Panc1 (cell line): ENCODE measurements at places on chromosomes 1 and 21. TPM values are rescaled to one million over a fixed set of nuclear protein-coding genes. Genes with fewer than 3 reads are reported as not detected.

GRCh38 chr1:98107256-98107655 is 186.4 kb upstream of the DPYD start:
- no peak for DNase-seq

- DNase-seq, result no peak
Measured at GRCh38 chr1:170853867-170854266, 81.5 kb upstream of the MROH9 start.

- DNase-seq, result no peak
Measured at GRCh38 chr1:66489972-66490601, 43.9 kb upstream of the SGIP1 start.

- DNase-seq, result no peak
Measured at GRCh38 chr21:42258885-42259407, 40.0 kb downstream of the ABCG1 start.

GRCh38 chr1:192256674-192257334 is 60.0 kb upstream of the RGS21 start:
- DNase-seq, result no peak

GRCh38 chr1:19139711-19140110 is 70.4 kb downstream of the UBR4 start:
- DNase-seq, result no peak

- no peak for DNase-seq
Measured at GRCh38 chr1:63319046-63320021, 3.0 kb upstream of the FOXD3 start.

- no peak for DNase-seq
Measured at GRCh38 chr1:227450489-227450888, 112.9 kb upstream of the ZNF678 start.

DNA sequence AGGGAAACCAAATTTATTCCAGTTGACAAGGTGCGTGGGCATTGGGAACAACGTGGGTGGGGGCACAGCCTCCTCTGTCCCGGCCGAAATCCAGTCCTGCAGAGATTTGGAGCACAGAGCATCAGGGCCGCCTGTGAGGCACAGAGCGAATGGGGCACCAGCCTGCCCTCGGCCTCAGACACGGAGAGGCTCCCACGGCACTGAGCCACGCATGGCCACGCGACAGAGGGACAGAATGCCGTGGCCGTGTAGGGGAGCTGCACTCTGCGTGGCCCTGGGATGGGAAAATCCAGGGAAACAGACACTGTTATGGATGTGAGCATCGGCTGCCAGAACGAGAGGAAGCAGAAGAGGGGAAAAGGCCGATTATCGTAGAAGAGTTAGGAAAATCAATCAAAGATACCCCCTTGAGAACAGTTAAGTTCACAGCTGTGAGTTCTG is 13.5 kb upstream of the C1orf159 start:
- no peak for DNase-seq

DNA sequence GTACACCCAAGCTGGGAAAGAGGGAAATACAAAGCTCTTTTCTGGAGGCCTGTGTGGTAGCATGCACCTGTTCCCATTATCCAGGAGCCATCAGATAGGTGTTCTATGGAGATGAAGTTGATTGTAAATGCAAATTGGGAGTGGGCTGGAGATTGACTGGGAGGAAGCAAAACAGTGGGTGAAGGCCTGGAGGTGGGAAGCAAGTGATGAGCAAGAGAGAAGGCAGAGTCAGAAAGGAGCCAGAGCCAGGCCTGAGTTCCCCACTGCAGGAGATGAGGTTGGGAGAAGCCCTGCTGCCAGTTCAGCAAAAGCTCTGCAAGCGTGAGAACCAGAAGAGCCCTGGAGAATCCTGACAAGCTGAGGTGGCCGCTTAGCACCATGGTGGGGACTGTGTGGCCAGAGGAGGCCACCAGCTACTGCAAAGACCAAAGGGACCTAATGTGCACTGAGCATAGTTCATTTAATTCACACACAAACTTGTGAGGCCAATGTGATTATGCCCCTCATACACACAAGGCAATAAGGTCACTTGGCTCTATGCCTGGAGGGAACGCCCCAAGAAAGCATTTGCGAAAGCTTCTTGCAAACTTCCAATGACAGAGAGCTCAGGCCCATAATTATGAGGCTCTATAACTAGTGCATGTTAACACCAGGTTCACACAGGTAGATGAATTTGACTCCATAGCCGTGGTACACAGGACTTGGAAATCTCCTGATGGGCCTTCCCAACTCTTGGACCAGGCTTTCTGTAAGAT is 73.0 kb upstream of the GRIK3 start:
- DNase-seq, result no peak

GRCh38 chr1:230337266-230337665 is 88.9 kb downstream of the PGBD5 start:
- DNase-seq, result no peak

DNA sequence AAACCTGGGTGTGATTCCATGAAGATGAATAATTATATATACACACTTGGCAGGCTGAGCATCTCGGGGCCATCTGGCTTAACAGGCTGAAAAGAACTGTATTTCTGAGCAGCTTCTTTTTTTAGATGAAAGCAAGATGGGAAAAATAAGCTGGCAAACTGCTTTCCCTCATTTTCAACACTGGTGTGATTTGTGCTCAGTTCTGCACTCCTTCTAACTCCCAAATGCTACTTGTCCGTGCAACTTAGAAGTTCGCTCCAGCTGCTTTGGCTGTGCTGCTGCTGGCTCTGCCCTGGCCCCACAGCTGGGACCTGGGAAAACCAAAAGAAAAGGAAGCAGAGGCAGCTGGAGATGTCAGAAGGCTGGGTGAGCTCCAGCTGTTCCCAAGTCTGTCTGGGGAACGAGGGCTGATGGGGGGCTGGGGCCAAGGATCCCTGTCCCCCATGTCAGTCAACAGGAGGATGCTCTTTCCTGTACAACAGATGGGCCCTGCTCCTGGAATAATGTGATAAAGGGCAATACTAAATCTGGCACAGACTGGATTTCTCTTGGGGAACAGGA is 44.9 kb downstream of the PAFAH2 start:
- no peak for DNase-seq

DNA sequence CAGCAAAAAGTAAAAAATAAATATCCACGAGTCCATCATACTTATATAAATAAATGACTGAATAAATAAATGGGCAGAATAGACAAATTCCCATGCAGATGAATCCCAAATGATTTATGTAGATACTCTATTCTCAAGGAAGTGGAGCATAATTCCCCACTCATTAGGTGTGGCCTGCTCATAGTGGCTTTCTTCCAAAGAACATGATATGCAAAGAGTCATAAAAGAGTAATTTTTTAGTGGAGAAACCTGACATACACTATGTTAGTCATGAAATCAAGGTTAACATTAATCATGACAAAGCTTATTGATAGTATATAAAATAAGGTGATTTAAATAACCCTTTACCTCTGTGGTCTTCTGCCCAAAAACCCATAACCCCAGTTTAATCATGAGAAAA is 298.9 kb downstream of the DPYD start:
- no peak for DNase-seq

The SFN gene
- 188 TPM for total RNA-seq

The RNU1-4 gene
- 1,290 TPM for total RNA-seq

The SUSD4 gene
- total RNA-seq, result 0.28 TPM

The MFAP2 gene
- total RNA-seq, result 12.9 TPM

The CLCNKB gene
- not detected for total RNA-seq

The DENND2D gene
- 10.4 TPM for total RNA-seq
